Neuronal stem cell (in vitro differentiated cells): ENCODE measurements at places on chromosomes 6 and 20.

GRCh38 chr20:25071734-25072133 lies 10.2 kb downstream of the VSX1 start:
- H3K27ac ChIP-seq: no peak overlapping the region
- no peak for DNase-seq
- peaks cover 5% of the 10 kb centered on the region for H3K4me1 ChIP-seq

- H3K27ac ChIP-seq: no peak overlapping the region
- H3K27me3 ChIP-seq: no peaks in the 10 kb centered on the region
- H3K4me3 ChIP-seq: no peak overlapping the region
Observed at GRCh38 chr6:80163754-80164187, 57.3 kb downstream of the BCKDHB start.

- H3K4me3 ChIP-seq: no peak overlapping the region
- H3K27me3 ChIP-seq: no peaks in the 10 kb centered on the region
- H3K27ac ChIP-seq: no peak overlapping the region
- peaks cover 7% of the 10 kb centered on the region for H3K4me1 ChIP-seq
- no peaks in the 10 kb centered on the region for H3K36me3 ChIP-seq
- DNase-seq: no peak
Observed at GRCh38 chr6:148915810-148916209, 169.0 kb downstream of the UST start.

DNA sequence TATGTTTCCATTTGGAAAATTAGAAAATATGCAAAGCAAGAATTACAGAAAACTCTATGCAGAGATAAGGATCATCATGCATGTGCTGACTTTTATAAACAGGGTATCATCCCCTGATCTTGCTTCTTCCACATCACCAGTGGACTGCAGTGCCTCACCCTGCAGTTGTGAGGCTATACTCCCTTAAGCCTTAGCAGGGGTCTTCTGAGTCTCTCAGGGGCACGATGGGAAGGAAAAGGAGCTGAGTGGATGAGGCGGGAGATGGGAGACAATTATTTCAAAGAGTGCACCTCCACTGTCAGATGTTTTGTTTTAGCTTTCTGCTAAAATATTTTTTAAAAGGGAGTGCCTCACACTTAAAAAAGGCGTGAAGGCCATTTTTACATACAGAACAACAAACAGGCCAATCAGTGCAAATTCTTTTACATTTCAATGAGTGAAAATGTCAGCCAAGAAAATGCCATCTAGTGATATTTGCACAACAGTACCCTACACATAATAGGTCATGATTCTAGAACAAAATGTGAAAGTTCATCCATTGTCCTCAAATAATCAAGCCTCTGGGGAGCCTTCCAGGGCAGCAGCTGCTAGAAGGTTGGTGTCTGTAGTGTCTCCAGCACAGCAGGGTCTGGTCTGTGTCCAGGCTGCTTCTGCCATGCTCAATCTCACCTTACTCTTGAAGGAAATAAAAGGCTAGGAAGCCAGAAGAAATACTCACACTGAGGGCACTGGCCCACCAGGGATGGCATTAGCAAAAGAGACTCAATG lies 13.2 kb upstream of the SERPINB9 start:
- peaks cover 4% of the 10 kb centered on the region for H3K4me1 ChIP-seq
- H3K4me3 ChIP-seq: no peak overlapping the region
- H3K27me3 ChIP-seq: no peaks in the 10 kb centered on the region
- no peaks in the 10 kb centered on the region for H3K36me3 ChIP-seq
- no peak for DNase-seq

GRCh38 chr20:53982624-53983023 lies 87.8 kb downstream of the BCAS1 start:
- no peak overlapping the region for H3K4me3 ChIP-seq
- no peak overlapping the region for H3K27ac ChIP-seq
- DNase-seq: no peak
- no peaks in the 10 kb centered on the region for H3K36me3 ChIP-seq

DNA sequence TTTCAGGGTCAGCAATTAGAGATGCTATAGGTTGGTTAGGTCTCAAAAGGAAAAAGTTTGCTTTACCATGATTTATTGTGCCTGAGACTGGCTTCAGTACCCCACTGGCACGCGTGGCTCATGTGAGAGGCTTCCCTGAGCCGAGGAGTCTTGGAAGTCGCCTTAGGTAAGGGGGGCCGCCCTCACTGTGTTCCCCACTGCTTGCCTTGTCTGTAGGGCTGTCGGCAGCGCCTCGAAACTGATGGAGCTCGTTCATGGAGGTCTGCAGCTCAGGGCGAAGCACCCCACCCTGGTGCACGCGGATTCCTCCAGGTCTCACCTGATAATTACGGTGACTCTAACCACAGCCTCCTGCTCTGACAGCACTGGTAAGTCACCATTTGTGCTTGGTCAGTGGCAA lies 39.2 kb downstream of the FRMD1 start:
- no peak for DNase-seq
- H3K4me1 ChIP-seq: no peaks in the 10 kb centered on the region
- H3K4me3 ChIP-seq: no peak overlapping the region

GRCh38 chr6:119109654-119110325 lies 31.3 kb upstream of the FAM184A start:
- H3K36me3 ChIP-seq: no peaks in the 10 kb centered on the region
- no peak for DNase-seq
- H3K4me1 ChIP-seq: no peaks in the 10 kb centered on the region
- H3K27ac ChIP-seq: no peak overlapping the region
- H3K4me3 ChIP-seq: no peak overlapping the region

- no peak overlapping the region for H3K27ac ChIP-seq
- H3K4me1 ChIP-seq: no peaks in the 10 kb centered on the region
- H3K4me3 ChIP-seq: no peak overlapping the region
Observed at GRCh38 chr6:75094614-75095200, 111.1 kb downstream of the COL12A1 start.
